ENCODE measurements at places on chromosomes 2 and 18. TPM values are rescaled to one million over a fixed set of nuclear protein-coding genes. Genes with fewer than 3 reads are reported as not detected.

Gene DHRS9
- total RNA-seq = not detected

Gene RGPD8
- total RNA-seq = 11.8 TPM

Gene DSC3
- 0.87 TPM for total RNA-seq

Gene VAMP5
- total RNA-seq = 296 TPM

Gene SH2D6
- total RNA-seq = 0.33 TPM

Gene ASPRV1
- total RNA-seq = 0.87 TPM

Gene CCDC102B
- total RNA-seq = 8.2 TPM

Gene ZC3H8
- 6.1 TPM for total RNA-seq

Gene CTAGE1
- total RNA-seq = not detected

Gene RGPD3
- 0.15 TPM for total RNA-seq

Gene KCNK3
- not detected for total RNA-seq

Gene ABCB11
- 1.9 TPM for total RNA-seq

Gene GREB1L
- total RNA-seq = 105 TPM

Gene ZNF396
- 0.92 TPM for total RNA-seq

Gene PLCD4
- 90.2 TPM for total RNA-seq

Gene CRYBA2
- total RNA-seq = not detected

Gene TWSG1
- total RNA-seq = 20.0 TPM

Gene ANKRD53
- total RNA-seq = 0.56 TPM

Measured in endothelial cell (in vitro differentiated cells).